ENCODE measurements at places on chromosomes 3 and 15.

- peak; percentile 40 for DNase-seq
Observed at GRCh38 chr3:142447301-142447851, 461 bp downstream of the XRN1 start.

- DNase-seq: peak; percentile 57
Observed at GRCh38 chr3:31423482-31423881, 109.2 kb upstream of the STT3B start.

GRCh38 chr3:141306276-141306675 lies 62.0 kb upstream of the ZBTB38 start:
- no peak for DNase-seq

DNA sequence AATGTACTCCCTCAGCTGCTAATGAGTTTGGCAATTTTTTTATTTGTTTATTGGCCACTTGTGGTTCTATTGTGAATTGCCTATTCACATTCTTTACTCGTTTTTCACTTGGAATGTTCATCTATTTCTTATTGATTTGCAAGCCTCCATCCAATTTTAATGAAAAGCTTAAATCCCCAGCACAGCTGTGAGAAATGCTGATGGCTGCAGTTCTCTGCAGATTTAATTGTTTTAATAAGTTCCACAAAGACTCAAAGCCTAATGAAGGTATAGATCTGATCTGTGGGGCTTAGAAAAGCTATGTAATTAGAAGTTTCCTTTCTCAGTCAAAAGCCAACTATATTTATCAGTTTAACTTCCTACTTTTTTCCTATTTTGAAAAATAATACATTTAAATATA lies 41.5 kb downstream of the LYZL4 start:
- no peak for DNase-seq

GRCh38 chr3:135864060-135864459 lies 101.5 kb upstream of the PPP2R3A start:
- DNase-seq: no peak

GRCh38 chr15:30990446-30991254 lies 778 bp downstream of the MTMR10 start:
- DNase-seq: no peak

DNA sequence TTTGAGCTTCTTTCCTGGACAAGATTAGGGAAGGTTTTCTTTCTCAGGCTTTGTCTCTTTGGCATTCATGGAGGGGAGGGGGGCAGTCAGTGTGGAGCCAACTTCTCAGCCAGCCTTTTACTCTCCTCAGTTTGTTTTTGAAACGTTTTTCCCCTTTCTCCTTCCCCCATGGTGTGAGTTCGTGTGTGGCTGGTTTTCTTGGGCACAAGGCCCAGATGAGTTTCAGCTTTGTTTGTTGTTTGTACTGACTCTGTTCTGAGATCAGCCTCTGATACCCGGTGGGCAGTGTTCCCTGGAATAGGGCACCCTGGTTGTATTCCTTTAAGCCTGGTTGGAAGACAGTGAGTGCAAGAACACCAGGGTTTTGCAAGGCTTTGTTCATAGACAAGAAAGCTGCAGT lies 168.2 kb upstream of the RARB start:
- DNase-seq: no peak

- DNase-seq: no peak
Observed at GRCh38 chr3:179512378-179512777, 50.3 kb upstream of the ACTL6A start.

GRCh38 chr3:182005701-182006100 lies 294.0 kb downstream of the SOX2 start:
- DNase-seq: no peak

DNA sequence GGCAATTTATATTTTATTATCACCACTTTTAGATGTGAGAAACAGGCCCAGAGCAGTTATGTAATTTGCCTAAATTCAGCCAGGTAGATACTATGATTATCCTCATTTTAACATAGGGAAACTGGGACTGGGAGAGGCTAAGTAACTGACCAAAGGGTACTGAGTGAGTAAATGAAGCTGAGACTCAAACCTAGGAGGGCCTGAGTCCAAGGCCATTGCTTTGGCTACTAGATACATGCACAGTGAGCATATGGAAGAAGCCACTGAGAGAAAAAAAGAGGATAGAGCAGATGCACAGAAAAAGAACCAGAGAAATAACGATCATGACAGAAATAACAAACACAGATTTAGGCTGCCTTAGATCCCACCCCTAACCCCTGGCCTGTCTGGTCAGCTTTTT lies 33.6 kb downstream of the USF3 start:
- DNase-seq: no peak
